ENCODE measurements at places on chromosomes 1 and 21. TPM values are rescaled to one million over a fixed set of nuclear protein-coding genes. Genes with fewer than 3 reads are reported as not detected.
A peak's percentile ranks its signal among the peaks of the same experiment; 100 is the strongest.

The PLEKHN1 gene
- 0.04 TPM for total RNA-seq

The CD52 gene
- total RNA-seq = not detected

GRCh38 chr21:45071078-45071873 is 3.1 kb upstream of the ADARB1 start:
- H3K27me3 ChIP-seq = no peaks in the 10 kb centered on the region
- H3K36me3 ChIP-seq = no peaks in the 10 kb centered on the region
- DNase-seq = no peak
- peaks cover 12% of the 10 kb centered on the region for H3K4me1 ChIP-seq
- H3K4me3 ChIP-seq = no peak overlapping the region
- no peak overlapping the region for H3K27ac ChIP-seq

- no peaks in the 10 kb centered on the region for H3K36me3 ChIP-seq
- no peak for DNase-seq
- H3K4me3 ChIP-seq = no peak overlapping the region
- H3K27ac ChIP-seq = peak overlapping the region; percentile 40
- no peaks in the 10 kb centered on the region for H3K27me3 ChIP-seq
- peaks cover 34% of the 10 kb centered on the region for H3K4me1 ChIP-seq
Observed at GRCh38 chr1:9400425-9401079, 107.9 kb downstream of the SPSB1 start.

DNA sequence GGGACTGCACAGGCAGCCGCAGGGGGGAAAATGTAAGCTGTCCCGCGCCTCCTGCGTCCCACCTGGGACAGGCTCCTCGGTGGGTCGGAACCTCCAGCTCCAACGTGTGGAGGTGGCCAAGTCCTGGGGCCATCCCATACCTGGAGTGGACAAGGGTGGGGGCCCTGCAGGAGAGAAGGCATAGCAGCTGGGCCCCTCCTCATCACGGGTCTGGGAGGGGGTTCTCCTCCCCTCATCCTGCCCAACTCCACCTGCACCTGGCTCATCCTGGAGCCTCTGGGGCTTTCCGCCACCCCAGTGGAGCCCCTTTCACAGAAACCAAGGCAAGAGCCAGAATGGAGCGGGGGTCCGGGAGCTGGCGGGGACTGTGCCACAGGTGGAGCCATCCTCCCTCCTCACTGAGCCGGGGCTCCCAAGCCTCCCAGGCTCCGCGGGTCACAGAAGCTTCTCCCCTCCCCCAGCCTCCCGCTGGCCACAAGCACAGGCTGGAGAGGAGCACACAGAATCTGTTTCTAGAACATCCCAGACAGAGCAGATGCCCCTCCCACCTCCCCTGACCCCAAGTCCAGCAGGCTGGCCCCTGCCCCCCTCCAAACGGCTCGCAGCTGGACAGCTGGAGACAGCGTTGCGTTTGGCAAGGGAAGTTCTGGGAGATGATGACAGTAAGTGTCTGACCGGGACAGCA is 65.8 kb downstream of the MEGF6 start:
- DNase-seq = no peak
- no peaks in the 10 kb centered on the region for H3K36me3 ChIP-seq
- no peak overlapping the region for H3K27ac ChIP-seq
- H3K27me3 ChIP-seq = peaks cover 78% of the 10 kb centered on the region
- H3K4me3 ChIP-seq = no peak overlapping the region

- peaks cover 11% of the 10 kb centered on the region for H3K4me1 ChIP-seq
- H3K27me3 ChIP-seq = no peaks in the 10 kb centered on the region
Observed at GRCh38 chr1:152013664-152014237, 20.1 kb upstream of the S100A10 start.

The GON4L gene
- total RNA-seq = 25.8 TPM

The SPRR1B gene
- total RNA-seq = not detected

The ZYG11A gene
- total RNA-seq = 0.03 TPM

The FAM151A gene
- not detected for total RNA-seq

DNA sequence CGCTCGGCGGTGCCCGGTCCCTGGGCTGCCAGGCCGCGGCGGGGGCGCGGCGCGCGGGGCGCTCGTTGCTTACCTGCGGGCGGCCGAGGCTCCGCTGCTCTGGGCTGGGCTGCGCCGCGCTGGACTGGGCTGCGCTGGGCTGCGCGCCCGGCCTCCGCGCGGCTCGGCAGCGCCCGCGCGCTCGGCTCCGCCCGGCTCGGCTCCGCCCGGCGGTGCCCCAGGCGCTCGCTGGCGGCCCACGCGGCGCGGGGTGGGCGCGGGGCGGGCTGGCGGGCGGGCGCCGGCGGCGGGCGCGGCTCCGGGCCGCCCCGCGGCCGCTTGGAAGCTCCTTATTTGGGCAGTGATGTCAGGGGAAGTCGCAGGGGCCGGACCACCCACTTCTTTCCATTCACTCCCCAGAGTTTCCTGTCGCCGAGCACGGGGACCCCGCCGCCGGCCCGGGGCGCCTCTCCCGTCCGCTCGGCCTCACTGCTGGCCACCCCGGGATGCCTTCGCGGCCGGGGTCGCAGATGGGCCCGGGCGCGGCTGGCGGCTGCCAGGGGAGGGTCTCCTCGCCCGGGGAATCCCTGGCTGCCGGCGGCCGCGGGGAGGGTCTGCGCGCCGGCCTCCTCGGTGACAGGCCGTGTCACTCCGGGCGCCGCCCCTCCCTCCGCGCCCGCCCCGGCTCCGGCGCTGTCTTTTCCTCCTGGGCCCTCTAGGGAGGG is 177.7 kb upstream of the EDN2 start:
- no peaks in the 10 kb centered on the region for H3K27me3 ChIP-seq
- peak; percentile 79 for DNase-seq
- peak overlapping the region; percentile 72 for H3K4me3 ChIP-seq
- H3K27ac ChIP-seq = peak overlapping the region; percentile 62
- peaks cover 50% of the 10 kb centered on the region for H3K4me1 ChIP-seq

- no peaks in the 10 kb centered on the region for H3K36me3 ChIP-seq
- DNase-seq = no peak
- H3K27ac ChIP-seq = no peak overlapping the region
- H3K27me3 ChIP-seq = no peaks in the 10 kb centered on the region
Observed at GRCh38 chr1:160367934-160368923, 1.4 kb downstream of the NHLH1 start.

DNA sequence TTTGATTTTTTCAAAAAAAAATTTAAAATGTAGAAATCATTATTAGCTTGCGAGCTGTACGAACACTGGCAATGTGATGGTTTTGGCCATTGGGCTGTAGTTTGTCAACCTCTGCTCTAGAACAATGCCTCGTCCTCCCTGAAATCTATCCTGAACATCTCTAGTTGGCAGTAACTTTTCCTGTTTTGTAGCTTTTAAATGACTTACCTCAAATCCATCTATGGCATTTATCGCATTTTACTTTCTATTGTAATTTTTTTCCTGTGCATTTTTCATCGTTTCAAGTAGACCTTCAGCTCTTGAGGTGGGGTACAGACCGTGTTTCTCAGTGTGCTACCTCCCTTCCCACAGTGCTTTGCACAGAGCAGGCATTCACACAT is 30.4 kb upstream of the A3GALT2 start:
- H3K36me3 ChIP-seq = peaks cover 12% of the 10 kb centered on the region
- no peak for DNase-seq
- H3K4me3 ChIP-seq = no peak overlapping the region
- peaks cover 29% of the 10 kb centered on the region for H3K4me1 ChIP-seq
- H3K27me3 ChIP-seq = no peaks in the 10 kb centered on the region

GRCh38 chr21:38619992-38620479 is 121.8 kb upstream of the ERG start:
- no peaks in the 10 kb centered on the region for H3K27me3 ChIP-seq
- no peak overlapping the region for H3K27ac ChIP-seq
- DNase-seq = no peak
- no peaks in the 10 kb centered on the region for H3K36me3 ChIP-seq

All from SJCRH30 (cell line).